ENCODE measurements at places on chromosomes 13 and 19.

DNA sequence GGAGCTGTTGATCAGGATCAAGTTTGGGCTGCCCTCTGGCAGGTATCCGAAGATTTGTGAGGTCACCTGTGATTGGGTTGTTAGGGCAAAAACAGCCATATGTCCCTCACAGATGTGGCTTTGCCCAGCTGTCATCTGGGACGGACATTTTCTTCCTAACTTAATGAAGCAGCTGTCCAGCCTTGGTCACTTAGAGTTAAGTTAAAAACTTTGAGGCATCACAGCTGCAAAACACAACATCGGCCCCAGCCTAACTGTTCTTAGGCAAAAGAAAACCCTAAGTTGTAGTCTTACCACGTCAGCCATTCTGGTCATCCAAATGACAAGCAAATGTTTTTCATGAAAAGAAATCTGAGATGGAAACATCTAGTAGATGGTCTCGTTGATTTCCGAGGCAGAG lies 318.4 kb downstream of the DCLK1 start:
- DNase-seq, result no peak

DNA sequence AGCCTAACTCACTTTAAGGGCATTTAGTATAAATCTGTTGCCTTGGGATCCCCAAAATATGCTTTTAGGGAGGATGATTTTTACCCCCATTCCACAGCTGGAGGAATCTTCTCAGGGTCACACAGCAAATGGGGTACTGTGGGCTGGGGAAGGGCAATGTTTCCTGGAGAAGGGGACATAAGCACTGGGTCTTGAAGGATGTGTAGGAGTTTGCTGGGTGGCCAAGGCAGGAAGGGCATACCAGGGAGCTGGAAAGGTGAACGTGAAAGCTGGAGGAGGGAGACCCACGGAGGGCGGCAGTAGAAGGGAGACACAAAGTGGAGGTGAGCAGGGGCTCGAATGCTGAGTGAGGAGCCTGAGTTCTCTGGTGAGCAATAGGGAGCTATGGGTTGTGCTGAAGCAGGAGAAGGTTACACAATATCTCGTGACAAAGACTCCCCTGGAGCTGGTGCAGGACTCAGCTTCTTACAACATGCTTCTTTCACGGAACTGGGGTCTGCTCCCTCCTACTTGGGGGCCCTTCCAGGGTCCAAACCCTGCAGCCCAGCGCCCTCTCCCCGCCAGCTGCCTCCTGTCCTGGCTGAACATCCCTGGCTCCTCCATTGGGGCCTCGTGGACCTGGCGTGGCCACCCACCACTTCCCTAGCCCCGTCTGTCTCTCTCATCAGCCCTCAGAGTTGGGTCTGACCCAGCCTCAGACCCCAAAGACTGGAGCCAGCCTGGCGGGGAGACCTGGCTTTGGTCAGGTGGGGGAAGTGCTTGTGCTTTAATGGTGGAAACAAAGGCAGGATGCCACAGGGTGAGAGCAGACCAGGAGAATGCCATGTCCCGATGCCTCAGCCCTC lies 11.1 kb downstream of the CILP2 start:
- no peak for DNase-seq

DNA sequence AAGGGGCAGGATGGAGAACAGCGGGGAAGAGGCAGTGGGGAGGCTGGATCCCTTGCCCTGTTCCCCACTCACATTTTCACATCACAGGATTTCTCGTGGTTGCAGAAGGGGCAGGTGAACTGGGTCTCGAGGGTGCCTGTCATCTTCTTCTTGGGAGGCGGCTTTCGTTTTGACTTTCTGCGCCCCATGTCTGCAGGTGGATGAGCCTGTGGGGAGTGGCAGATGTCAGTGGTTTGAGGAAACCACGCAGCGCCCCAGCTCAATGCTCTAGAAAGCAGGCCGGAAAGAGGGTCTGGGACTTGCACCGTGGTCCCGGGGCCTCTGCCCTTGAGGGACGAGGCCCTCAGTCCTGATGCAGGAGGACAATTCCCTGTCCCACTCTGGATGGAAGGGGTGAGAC lies 4.9 kb downstream of the ELOF1 start:
- no peak for DNase-seq

DNA sequence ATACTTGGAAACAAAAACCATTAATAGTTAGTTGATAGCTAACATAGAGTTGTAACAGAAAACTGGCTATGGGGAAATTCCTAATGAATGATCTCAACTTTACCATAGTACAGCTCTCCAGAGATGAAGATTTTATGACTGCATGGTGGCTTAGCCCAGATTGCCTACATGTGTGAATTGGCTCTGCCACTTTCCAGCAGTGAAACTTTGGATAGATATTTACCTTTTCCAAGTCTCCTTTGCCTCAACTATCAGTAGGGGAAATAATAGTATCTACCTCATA lies 161.1 kb downstream of the LACC1 start:
- DNase-seq, result no peak

GRCh38 chr19:58409010-58409790 lies 751 bp downstream of the ZNF584 start:
- no peak for DNase-seq

- no peak for DNase-seq
Observed at GRCh38 chr19:54369082-54369687, 4.5 kb upstream of the LAIR1 start.

DNA sequence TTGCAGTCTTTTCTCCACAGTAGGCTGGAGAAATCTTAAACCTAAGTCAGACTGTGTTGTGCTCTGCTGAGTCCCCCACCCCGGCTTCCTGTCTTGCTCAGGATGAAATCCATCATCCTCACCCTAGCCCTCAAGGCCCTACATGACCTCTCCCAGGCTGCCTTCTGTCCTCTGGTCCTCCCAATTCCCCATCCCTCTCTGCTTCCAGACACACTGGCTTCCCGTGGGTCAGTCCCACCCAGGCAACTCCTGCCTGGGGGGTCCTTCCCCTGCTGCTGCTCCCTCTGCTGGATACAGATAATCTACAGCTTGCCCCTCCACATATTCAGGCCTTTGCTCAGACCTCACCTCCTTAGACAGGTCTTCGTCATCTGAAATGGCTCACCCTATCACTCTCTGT lies 18.4 kb upstream of the CBY2 start:
- no peak for DNase-seq

- DNase-seq, result no peak
Observed at GRCh38 chr13:100230769-100231149, 141.9 kb downstream of the PCCA start.

DNA sequence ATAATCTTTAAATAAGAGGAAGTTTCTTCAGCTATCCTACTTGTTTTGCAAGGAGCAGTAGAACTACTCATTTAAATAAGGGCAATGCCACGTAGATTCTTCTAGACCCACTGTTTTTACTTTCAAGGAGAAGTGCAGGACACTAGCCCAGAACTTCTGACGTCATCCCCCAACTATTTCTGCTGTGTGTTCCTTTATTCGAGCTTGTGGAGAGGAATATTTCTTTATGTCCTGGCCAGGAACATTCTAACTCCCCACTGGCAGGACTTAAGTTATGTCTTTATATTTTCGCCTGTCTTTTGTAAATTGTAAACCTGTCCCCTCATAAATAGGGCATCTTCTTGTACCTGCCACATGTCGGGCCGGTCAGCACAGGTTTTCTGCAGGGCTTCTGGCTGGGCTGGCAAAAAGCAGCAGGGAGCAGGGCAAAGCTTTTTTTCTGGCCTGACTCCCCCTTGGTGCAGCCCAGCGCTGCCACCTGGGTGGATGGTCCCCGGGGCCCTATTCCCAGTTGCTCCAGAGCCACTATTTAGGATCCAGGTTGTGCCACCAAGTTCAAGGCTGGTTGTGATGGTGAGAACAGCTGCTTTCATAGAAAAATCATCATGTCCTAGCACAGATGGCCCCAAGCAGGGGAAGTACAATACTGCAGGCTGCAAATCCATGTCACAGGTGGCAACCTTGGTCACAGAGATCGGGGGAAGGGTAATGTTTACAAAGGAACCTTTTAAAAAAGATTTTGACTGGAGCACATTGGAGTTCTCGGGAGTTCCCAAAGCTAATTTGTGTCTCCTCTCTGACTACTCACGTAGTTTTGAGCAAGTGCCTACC lies 1.8 kb downstream of the MBNL2 start:
- no peak for DNase-seq

DNA sequence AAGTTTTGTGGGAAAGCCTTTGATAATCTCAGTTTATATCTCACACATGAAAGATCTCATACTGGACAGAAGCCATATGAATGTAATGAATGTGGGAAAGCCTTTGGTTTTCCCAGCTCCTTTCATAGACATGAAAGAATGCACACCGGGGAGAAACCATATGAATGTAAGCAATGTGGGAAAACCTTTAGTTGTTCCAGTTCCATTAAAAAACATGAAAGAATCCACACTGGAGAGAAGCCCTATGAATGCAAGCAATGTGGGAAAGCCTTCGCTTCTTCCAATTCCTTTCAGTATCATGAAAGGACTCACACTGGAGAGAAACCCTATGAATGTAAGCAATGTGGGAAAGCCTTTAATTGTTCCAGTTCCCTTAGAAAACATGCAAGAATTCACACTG lies 54.8 kb downstream of the ZNF627 start:
- no peak for DNase-seq

DNA sequence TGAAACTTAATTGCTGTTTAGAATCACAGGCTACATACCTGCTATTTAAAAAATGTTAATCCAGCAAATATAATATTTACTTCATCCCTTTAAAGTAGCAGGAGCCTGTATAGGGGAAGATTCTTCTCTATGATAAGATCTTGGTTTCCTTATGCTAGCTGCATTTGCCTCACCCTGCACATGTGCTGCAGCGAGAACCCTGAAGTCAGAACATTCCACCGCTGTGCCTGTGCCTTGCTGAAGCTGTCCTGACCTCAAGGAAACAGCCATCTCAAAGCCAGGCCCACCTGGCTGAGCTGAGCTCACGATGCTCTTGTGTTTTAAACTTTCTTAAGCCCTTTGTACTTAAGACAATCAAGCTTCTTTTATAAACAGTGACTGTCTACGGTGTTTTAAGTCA lies 355.0 kb upstream of the PCDH20 start:
- no peak for DNase-seq

DNA sequence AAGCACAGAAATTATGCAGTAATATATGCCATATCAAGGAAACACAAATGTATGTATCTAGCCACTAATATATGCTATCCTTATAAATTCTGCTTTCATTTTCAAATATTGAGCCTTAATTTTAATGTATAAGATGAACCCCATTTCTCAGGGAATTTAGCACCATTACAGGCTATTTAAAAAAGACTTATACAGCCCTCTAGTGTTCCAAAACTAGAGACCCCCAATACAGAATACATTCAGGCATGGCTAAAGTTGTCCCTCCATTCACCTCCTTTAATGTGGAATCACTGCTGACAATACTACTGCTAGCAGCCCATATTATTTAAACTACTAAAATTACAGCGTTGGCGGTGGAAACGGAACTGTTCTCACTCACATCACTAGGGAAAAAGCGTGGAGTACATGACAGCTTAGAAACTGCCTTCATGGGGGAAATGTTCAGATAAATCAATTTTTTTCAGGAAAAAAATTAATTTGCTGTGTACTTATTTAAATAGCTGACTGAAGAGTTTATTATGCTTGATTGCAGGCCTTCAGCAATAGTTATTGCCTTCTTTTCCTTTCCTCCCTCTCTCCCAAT lies 541.0 kb downstream of the PCDH9 start:
- no peak for DNase-seq

- DNase-seq, result no peak
Observed at GRCh38 chr19:40755248-40755624, 4.2 kb downstream of the SNRPA start.

DNA sequence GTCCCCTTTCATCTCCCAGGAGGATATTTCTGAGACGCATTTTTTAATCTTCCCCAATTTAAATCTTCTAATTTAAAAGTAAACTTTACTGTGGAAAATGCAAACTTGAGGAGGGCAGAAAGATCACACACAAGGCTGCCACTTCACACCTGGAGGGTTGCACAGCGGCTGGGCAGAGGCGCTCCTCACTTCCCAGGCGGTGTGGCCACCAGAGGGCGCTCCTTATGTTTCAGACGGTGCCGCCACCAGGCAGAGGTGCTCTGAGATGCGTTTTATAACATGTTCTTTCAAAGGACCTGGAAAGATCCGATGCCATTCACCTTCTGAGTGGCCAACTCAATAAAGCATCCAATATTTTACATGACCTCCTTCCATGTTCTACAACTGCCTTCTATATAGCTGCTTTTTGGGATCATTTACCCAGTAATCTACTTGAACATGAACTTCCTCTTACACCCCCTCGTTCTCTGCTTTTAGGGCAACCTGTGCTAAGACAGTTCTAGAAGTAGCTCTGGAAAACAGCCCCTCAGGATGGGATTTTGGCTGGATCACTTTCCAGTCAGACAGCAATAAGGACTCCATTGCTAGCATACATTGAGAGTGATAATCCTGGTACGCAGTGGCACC lies 14.8 kb upstream of the MTUS2 start:
- no peak for DNase-seq

DNA sequence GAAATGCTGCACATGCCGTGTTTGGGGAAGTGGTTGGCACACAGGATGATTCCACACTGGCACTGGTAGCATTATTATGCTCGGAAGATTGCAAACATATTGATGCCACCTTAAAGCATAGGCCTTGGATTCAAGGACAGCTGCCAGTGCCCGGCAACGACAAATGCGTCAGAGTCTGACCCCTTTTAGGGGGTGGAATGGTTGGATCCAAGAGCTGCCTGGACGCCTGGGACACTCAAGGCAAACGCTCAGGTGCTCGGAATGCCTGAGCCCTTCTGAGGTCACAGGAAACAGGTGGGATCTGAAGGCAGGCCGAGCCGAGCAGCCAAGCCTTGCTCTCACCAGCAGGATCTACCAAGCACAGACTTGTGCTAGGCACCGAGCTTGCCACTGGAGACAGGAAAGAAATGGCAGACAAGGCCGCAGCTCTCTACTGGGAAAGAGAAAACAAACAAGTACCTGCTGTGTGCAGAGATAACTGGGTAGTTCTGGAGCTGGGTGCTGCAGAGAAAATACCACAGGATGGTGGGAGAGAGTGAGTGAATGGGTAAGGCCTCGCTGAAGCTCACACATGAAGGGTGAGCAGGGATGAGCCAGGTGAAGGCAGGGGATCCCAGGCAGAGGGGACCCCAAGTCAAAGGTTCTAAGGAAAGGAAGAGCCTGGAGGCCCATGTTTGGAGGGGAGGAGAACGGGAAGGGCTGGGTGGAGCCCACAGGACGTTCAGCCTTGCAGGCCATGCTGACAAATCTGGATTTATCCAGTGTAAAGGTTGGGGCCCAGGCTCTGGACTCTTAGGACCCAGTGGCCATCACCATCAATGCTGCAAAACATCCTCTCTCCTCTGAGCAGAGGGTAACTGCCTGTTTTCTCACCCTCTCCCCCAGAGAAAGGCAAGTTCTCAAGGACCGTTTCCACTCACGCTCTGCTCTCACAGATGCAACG lies 9.2 kb downstream of the RANBP3 start:
- no peak for DNase-seq

DNA sequence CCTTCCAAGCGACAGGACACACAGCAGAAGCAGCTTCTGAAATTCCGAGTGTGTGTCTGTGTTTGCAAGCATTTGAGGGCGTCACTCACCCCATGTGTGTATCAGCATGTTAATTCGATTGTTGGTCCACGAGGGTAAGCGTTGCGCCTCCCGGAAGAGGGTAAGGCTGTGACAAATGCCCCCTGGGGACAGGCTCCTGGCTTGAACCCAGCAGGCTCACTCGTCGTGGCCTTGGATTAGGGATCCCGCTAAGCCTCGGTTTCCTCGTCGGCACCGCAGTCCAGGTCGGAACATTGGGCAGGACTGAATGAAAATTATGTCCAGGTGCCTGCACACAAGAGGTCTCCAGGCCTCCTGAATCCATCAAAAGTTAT lies 606 bp upstream of the STXBP2 start:
- DNase-seq, result no peak

All from NCI-H187 treated with DMSO at 0.1 percent for 48 hours (cell line).